ENCODE measurements at places on chromosomes 16 and 17. TPM values are rescaled to one million over a fixed set of nuclear protein-coding genes. Genes with fewer than 3 reads are reported as not detected.

The TBC1D3C gene
- not detected for total RNA-seq

The LYRM1 gene
- 20.8 TPM for total RNA-seq

The ADAP2 gene
- 2.2 TPM for total RNA-seq

The CLEC19A gene
- not detected for total RNA-seq

The PPP1R1B gene
- not detected for total RNA-seq

The TAT gene
- total RNA-seq = not detected

The TBX2 gene
- total RNA-seq = 18.7 TPM

DNA sequence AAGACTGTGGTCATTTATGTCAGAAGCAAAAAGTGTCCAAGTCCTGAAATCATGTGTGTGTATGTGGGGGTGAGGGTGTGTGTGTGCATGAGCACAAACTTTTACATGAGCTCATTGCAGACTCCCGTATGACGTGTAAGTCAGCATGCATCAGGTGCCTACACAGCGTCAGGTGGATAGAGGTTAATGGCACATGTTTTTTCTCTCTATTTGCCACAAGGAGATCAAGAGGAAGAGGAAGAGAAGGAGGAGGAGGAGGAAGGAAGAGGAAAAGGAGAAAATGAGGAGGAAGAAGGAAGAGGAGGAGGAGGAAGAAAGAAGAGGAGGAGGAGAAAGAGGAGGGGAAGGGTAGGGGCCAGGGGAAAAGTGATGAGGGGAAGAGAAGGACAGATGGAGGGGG, 178.0 kb upstream of the DYNLRB2 start:
- no peak for DNase-seq

DNA sequence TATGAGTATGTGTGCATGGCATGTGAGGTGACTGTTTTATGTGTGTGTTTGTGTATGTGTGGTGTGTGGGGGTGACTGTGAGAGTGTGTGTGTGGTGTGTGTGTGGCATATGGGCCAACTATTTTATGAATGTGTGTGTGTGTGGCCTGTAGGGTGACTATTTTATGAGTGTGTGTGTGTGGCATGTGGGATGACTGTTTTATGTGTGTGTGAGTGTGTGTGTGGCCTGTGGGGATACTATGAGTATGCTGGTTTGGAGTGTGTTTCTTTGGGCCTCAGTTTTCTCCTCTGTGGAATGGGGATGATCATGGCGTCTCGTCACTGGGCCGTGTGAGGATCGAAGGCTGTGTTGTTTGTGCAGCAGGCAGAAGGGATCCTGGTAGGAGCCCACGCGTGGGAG, 152.1 kb upstream of the PLCG2 start:
- no peak for DNase-seq

DNA sequence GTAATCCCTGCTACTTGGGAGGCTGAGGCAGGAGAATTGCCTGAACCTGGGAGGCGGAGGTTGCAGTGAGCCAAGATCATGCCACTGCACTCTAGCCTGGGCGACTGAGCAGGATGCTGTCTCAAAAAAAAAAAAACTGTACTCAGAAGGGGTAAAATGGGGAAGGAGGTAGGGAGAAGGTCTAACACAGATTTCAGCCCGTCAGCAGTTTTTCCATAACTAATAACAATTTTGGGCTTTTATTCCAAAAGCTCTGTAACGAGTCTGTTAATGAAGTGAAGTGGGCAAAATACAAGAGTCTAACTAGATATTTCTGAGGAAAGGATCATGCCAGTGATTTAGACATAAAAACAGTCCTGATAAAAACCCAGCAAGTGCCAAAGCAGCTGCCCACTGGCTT, 10.8 kb downstream of the ZNF821 start:
- DNase-seq = no peak

DNA sequence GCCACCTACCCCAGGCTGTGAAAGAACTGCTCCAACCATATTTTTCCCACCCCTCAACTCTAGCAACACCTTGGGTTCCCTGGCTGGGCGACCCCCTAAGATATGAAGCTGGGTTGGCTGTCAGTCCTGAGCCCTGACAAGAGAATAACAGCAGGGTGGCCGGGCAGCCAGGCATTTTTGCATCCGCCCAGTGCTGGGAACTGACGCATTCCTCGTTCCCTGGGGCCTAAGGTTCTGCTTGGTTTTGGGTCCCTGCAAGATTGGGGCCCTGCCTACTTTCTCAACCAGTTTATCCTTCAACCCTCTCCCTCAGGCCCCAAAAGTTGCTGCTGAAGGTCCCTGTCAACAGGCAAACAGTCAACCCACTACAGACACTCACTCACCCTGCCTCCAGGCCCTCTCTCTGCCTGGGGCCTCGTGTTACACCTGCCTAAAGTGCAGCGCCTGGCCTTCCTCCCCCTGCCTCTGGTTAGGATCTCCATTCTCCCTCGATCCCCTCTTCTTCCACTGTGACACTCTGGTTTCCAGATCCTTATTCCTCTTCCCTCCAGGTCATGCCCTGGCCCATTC, 151.5 kb downstream of the STX8 start:
- no peak for DNase-seq

- no peak for DNase-seq
Measured at GRCh38 chr17:65556910-65557348, 4.5 kb downstream of the AXIN2 start.

DNA sequence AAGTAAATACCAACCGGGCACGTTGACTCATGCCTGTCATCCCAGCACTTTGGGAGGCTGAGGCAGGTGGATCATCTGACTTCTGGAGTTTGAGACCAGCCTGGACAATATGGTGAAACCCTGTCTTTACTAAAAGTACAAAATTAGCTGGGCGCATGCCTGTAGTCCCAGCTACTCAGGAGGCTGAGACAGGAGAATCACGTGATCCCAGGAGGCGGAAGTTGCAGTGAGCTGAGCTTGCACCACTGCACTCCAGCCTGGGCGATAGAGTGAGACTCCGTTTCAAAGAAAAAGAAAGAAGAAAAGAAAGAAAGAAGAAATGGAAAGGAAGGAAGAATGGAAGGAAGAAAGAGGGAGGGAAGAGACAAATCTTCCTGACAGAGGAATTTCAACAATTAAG, 108.7 kb downstream of the AHSP start:
- no peak for DNase-seq
